ENCODE measurements at places on chromosomes 4 and X.
A peak's percentile ranks its signal among the peaks of the same experiment; 100 is the strongest.

- no peak for DNase-seq
These were observed 104.0 kb upstream of the MBNL3 start for GRCh38 chrX:132592880-132593279.

GRCh38 chr4:118834960-118835569, 861 bp downstream of the SEC24D start:
- DNase-seq: peak; percentile 36

GRCh38 chr4:6384541-6384940, 87.9 kb downstream of the PPP2R2C start:
- no peak for DNase-seq

GRCh38 chr4:163694385-163694784, 199.9 kb downstream of the TMA16 start:
- DNase-seq: no peak

- no peak for DNase-seq
These were observed at the start of gene APELA for GRCh38 chr4:164876700-164877324. Gene APELA, plus strand, starts transcription at chr4:164877178. Its CDS starts 154 bp downstream, at chr4:164877332.

DNA sequence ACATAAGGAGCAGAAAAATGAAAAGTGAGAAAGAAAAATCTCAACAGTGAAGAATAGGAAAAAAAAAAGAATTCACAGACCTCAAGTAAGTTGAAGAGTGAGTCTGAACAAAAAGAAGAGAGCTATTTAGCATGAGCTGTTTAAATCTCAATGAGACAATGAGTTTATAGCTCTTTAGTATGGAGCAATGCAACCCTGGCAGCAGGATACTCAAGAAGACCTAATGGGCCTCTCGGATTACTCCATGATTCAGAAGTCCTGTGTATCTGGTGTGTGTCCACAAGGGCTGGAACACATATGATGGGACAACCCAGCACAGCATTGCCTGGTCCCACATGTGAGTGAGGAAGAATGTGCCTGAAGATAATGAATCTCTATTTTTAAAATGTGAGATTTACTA, 563.1 kb upstream of the INTU start:
- no peak for DNase-seq

DNA sequence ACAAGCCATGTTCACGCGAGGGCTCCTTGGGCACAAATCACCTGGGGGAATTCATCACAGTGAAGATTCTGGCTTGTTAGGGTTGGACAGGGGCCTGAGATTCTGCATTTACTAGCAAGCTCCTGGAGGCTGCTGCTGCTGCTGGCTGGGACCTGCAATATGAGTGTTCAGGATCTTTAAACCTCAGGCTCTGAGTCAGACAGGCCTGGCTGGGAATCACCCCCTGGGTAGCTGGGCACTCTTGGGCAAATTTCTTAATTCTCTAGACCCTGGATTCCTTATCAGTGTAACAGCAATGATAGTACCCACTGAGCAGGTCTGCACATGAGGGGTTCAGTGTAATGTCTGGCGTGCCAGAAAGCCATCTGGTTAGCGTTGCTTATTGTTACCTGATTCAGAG, 101.5 kb downstream of the DHX15 start:
- no peak for DNase-seq

- no peak for DNase-seq
These were observed 587.6 kb upstream of the DIPK2B start for GRCh38 chrX:45788315-45788714.

- DNase-seq: no peak
These were observed 214.5 kb upstream of the TACR3 start for GRCh38 chr4:103934178-103934789.

- DNase-seq: no peak
These were observed 18.7 kb upstream of the IL2 start for GRCh38 chr4:122475233-122475632.

DNA sequence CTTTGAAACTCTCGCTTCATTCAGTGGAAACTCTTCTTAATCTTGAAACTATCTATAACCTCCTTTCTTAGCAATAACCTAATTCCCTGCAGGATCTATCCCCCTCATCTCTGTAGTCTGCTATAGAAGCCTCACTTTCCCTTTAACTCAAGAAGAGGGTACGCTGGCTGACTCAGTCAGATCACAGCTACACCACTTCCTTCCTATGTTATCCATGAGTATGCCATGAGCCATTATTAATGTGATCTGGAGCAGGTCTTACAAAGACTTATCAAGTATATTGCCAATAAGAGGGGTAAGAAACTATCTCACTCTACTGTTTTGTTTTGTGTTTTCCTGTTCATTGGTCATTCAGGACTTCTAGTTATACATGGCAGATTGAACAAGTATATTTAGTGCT, 165.3 kb downstream of the PJA1 start:
- DNase-seq: no peak

GRCh38 chrX:132393992-132394391, 94.8 kb downstream of the MBNL3 start:
- no peak for DNase-seq

- DNase-seq: no peak
These were observed 128.9 kb downstream of the CEP135 start for GRCh38 chr4:56077676-56078075.

DNA sequence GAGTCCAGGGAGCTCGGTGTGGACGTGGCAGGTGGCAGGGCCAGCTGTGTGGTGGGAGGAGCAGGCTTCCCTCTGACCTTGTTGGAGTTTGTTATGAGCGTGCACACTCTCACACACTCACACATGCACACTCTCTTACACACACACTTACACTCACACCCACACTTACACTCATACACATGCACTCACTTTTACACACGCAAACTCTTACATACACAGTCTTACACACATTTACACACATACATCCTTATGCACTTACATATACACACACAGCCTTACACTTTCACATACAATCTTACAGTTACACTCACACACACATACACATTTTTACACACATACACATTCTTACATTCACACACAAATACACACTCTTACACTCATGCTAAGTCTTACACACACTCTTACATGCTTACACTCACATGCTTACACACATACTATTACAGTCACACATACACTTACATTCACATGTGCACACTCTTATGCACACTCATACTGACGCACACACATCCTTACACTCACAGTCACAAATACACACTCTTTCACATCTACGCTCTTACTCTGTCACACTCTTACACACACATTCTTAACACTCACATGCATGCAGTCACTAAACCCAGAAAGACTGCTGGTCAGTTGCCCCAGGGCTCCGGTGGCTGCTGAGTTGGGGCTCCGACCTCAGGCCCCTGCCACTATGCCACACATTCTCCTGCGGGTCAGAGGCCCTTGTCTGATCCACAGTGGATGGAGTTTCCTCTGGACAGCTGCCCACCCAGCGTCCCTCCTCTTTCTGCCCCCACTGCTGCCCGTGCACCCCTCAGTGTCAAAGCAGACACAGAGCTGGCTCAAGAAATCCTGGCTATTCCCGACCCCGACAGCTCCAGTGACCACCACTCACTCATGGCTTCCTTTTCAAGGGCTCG, 95.8 kb downstream of the ADRA2C start:
- no peak for DNase-seq

GRCh38 chr4:107719207-107719921, 670 bp downstream of the PAPSS1 start:
- no peak for DNase-seq

GRCh38 chr4:41177016-41177415, 37.3 kb downstream of the APBB2 start:
- no peak for DNase-seq

- no peak for DNase-seq
These were observed 765.4 kb upstream of the PCDH10 start for GRCh38 chr4:132383571-132384199.

- no peak for DNase-seq
These were observed at the start of gene ARMCX1 for GRCh38 chrX:101550362-101550750. Gene ARMCX1, plus strand, starts transcription at chrX:101550547. Its CDS starts 2,384 bp downstream, at chrX:101552931.

GRCh38 chrX:12709047-12709446, 82.2 kb upstream of the PRPS2 start:
- no peak for DNase-seq

DNA sequence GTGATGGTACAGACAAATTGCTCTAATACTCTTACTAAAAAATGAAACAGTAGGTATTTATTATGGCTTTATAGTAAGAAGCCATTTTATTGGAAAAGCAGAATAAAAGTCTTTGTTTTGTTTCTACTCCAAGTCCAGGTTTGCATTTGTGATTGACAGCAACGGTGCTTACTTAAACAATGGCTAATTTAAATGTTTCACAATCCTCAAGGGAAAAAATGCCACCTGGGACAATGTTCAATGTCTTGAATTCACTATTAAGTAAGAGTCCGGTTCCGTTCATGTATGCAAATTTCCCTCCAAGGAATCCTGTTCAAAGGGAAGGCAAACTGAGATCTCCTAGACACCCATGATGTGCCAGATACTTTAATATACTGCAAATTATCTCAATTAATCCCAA, 123.6 kb downstream of the RBM47 start:
- DNase-seq: no peak

- DNase-seq: no peak
These were observed 125.9 kb upstream of the PPARGC1A start for GRCh38 chr4:24015782-24016181.

- no peak for DNase-seq
These were observed 44.0 kb downstream of the SCD5 start for GRCh38 chr4:82754513-82755165.

DNA sequence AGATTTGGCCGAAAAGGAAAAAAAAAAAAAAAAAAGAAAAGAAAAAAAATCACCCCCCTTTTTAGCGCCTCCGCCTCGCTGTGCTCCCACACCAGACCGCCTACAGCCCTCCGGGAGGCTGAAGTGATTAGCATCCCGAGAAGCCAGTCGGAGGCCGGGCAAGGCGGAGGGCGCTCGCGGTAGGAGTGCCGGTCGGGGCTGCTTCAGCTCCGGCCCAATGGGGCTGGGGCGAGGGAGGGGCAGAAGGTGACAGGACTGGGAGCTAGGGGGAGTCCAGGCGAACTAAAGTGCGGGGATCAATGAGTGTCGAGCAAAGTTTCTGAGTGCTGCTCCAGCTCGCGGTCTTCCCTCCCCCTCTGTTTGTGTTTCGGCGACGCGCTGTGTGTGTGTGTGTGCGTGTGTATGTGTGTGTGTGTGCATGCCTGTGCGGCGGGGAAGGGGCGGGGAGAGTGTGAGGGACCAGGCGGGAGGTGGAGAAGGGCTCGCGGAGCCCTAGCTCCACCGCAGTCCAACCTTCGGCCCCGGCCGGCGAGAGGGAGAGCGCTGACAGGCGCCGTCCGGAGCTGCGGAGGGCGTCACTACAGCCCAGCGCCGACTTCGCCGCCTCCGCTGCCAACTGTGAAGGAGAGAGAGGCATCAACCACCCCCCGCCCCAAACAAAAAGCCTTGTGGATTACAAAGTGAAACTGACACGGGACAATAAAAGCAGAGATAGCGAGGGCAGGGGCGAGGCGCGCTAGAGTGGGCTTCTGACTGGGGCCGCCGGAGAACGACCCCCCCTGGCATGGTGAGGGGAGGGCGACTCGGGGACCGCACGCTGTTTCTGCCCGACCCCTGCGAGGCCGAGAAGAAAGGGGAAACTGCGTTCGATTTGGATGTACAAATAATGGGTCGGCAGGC, at the start of gene FAT4:
TSS of gene FAT4 (plus strand) at position 280 of the 900 bp plus-strand sequence. CDS start 1,457 bp downstream, outside the sequence.
- DNase-seq: no peak

DNA sequence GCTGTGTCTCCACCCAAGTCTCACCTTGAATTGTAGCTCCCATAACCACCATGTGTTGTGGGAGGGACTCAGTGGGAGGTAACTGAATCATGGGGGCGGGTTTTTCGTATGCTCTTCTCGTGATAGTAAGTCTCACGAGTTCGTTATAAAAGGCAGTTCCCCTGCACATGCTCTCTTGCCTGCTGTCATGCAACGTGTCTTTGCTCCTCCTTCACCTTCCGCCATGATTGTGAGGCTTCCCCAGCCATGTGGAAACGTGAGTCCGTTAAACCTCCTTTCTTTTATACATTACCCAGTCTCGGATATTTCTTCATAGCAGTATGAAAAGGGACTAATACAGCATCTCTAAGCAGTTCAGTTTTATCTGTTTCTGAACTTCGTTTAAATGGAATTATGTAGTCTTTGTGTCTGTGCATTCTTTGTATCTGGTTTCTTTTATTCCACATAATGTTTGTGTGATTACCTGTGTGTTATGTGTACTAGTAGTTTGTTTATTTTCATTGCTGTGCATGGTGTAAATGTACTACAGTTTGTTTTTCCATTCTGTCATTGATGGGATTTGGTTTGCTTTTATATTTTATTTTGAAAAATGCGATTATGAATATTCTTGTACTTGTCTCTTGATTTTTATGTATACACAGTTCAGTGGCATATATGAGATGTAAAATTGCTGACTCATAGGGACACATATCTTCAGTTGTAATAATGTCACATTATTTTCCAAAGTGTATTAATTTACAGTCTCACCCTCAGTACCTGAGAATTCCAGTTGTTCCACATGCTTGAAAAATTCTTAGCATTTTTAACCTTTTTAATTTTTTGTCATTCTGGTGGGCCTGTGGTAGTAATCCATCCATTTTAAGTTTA, 304.9 kb downstream of the GBA3 start:
- no peak for DNase-seq

- DNase-seq: no peak
These were observed 4.5 kb upstream of the RHOXF1 start for GRCh38 chrX:120120223-120120622.

GRCh38 chr4:145732895-145733880, 53.2 kb downstream of the C4orf51 start:
- no peak for DNase-seq

- DNase-seq: no peak
These were observed 58.0 kb downstream of the SH3BGRL start for GRCh38 chrX:81259714-81260395.

GRCh38 chr4:159185591-159186023, 82.7 kb downstream of the RAPGEF2 start:
- no peak for DNase-seq

All from keratinocyte (primary cell).